ENCODE measurements at places on chromosomes 12 and 14.

- no peak for DNase-seq
Observed at GRCh38 chr14:86683561-86683960, 1153.6 kb downstream of the FLRT2 start.

GRCh38 chr12:109653890-109654289, 59.7 kb upstream of the FAM222A start:
- peak; percentile 24 for DNase-seq

GRCh38 chr14:35158951-35159653, 36.8 kb downstream of the PRORP start:
- no peak for DNase-seq

GRCh38 chr14:52020161-52020714, 30.9 kb downstream of the RTRAF start:
- DNase-seq = no peak

DNA sequence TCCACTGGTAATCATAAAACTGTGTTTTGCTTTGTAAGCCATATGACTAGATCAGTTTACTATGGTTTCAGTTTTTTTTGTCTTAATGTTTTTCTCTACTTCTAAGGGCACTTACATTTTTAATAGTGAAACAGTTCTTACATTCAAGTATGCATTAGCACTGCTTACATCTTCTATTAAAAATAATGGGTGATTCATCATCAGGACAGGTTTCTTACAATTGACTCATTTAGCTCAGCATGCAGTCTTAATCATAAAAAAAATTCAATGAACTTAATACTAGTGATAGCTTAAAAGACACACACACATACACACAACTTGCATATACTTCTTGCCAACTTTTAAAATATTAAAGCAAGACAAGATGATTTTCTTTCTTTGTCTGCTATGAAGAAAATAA, 845.7 kb upstream of the USP15 start:
- DNase-seq = no peak

- no peak for DNase-seq
Observed at GRCh38 chr14:102050625-102051024, 36.2 kb downstream of the HSP90AA1 start.

DNA sequence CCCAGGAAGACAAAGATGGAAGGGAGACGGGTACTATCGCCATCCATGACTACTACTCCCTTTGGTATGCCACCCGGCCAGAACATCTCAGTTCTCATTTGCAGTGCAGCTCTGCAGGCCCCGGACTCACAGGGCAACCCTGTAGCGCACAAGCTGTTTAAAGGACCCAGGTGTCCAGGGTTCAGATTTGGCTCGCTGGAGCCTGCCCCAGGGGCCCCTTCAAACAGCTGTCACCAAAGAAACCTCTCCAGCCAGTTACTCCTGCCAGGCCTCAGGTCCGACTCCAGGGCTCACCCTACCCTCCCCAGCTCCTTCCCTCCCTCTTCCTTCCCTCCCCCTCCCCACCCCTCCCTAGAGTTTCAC, 5.5 kb upstream of the CHD4 start:
- no peak for DNase-seq

DNA sequence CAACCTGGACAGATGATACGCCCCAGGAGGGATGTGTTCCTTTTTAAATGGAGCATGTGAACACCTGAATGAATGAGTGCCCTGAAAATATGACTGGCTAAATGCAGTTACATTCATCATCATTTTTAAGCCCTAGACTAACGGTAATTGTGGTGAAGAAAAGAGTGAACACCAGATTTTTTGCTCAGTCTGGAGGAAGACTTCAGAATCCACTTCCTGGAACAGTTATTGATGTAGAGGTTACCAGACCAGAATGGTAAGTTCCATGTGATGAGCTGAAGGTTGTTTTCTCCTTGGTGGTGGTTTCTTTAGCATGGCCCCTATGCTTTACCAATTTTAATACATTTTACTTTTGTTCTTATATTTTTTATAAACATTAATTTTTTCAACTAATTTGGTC, 29.3 kb downstream of the PIWIL1 start:
- no peak for DNase-seq

DNA sequence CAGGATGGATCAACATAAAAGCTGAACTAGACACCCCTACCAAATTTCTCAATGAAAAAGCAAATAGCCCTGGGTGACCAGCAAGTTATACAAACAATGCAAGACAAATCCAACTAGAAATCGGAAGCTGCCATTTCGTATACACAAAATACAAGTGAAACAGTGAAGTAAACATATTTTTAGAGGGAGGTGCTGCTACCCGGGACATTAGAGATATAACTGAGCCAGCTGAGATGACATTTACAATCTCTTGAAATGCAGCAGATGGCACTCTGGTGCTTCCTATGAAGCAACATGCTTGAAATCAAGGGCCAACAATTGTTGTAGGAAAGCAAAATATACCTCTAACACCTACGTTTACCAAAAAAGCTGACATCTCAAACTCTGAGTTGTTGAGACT, 25.5 kb downstream of the BDKRB1 start:
- DNase-seq = no peak

- no peak for DNase-seq
Observed at GRCh38 chr12:92244036-92244435, 98.4 kb upstream of the BTG1 start.

GRCh38 chr14:64541972-64542835, 1.7 kb downstream of the HSPA2 start:
- DNase-seq = no peak

- no peak for DNase-seq
Observed at GRCh38 chr12:10641735-10642500, 28.5 kb upstream of the MAGOHB start.

GRCh38 chr12:124909831-124910560, 4.5 kb downstream of the UBC start:
- no peak for DNase-seq

GRCh38 chr14:35883677-35884293, 57.6 kb downstream of the BRMS1L start:
- no peak for DNase-seq

All from CMK (cell line).